ENCODE measurements at places on chromosomes 11 and 22.

DNA sequence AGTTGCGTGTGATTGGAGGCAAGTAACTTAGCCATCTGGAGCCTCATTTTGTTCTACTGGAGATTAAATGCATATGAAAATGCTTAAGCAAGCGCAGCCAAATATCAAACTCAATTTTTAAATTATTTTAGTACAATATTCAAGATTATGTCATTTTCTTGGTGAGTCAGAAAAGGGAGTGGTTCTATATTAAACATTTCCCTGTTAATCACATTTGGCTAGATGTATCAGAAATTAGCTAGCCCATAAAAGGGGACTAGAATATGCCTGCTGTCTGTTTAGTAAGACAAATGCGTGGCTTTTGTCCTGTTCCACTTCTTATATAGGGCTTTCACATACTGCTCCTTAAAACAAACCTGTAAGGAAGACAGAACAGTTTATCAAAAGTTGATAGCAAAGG, 35.0 kb upstream of the BMAL1 start:
- DNase-seq = no peak

DNA sequence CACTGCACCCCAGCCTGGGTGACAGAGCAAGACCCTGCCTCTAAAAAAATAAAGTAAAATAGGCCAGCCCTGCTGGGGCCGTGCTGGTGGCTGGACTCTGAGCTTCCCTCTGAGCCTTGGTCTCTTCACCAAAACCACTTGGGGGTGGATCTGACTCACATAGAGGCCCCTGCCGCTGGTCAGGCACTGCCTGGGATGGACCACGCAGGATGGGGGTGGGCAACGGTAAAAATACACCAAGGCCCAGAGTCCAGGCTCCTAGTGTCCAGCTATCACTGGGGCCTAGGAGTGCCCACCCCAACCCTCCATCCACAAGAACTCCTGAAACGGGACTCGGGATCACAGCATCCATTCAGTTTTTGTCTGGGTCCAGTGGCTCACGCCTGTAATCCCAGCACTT, 12.3 kb upstream of the UPK3A start:
- no peak for DNase-seq

DNA sequence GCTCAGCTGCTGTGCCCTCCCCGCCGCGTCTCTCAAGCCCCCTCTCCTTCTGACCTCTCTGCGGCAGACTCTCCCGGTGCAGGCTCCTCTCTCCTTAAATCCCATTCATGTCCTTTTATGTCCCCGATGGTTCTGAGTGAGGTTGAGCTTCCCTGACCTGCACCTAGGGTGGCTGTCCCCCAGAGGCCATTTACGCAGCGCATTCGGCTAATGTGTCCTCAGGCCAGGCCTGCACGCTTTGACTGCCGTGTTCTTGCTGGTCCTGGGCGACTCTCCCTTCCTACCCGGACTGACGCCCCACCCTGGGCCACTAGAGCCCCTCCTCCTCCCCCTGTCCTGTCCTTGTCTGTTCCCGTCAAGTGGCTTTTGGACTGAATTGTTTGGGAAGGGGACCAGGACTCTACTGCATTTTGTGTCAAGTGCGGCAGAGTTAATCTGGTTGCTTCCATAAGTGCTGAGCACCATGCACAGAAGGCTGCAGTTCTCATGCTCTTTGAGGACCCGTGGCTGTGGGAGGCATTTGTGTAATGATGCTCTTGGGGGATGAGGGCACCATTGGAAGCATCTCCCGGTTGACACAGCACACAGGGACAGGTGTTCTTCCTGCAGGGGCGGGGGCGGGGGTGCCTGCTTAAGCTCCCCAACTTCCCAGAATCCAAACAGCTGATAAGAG, 37.1 kb downstream of the IGHMBP2 start:
- no peak for DNase-seq

- no peak for DNase-seq
Measured at GRCh38 chr22:44020981-44021380, 3.1 kb upstream of the PARVB start.

GRCh38 chr11:116598556-116598955, 174.2 kb downstream of the BUD13 start:
- DNase-seq = no peak

GRCh38 chr11:4187055-4187988, 92.7 kb downstream of the RRM1 start:
- peak; percentile 69 for DNase-seq

- DNase-seq = peak; percentile 49
Measured at GRCh38 chr11:19561011-19561410, 151.6 kb upstream of the NAV2 start.

DNA sequence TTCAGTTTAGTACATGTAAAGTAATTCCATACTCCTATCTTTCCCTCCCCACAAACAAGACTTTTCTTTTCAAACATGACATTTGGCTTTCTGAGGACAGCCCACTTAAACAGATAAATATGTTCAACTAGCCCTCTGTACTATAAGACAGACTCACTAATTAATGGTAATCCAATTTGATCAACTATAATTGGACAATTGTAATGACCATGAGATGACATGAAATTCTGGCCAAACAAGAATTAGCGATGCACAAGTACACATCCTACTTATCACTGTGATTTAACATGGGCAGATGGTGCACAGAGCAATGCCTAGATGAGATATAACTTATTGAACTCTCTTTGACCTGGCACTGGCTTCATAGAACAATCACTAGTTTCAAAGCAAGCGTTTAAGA, 1033.7 kb upstream of the CCDC90B start:
- no peak for DNase-seq

DNA sequence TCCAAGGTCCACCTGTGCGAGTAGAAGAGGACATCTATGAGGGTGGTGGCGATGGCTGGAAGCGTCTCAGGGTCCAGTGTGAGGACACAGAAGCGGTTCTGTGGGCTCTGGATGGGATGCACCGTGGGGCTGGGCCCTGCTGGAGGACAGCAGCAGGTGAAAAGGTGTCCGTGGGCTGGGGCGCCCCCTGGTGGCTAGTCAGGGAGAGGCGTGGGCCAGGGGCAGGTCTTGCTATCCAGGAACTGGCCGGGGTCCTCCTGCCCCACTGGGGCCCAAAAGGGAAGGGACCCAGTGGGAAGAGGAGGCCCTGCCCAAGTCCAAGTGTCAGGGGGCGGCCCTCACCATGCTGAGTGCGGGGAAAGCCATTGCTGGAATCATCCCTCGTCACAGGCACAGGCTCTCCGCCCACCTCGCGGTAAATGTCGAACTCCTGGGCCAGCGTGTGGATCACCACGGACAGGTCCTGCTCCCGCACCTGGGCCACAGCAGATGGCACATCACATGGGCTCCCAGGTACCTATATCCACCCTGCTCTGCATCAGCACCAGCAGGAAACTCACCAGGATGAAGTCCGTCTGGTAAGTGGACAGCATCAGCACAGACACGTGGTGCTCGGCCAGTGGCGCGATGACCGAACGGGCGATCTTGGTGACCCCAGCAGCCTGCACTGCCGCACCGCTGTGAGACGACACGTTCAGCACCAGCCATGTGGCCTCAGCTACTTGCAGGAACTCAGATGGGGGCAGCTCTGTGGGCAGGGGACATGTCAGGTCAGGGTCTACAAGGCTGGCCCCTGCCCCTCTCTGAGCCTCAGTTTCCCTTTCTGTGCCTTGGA, 2.3 kb downstream of the CASTOR1 start:
- DNase-seq = no peak

GRCh38 chr11:44658506-44658850, 68.3 kb upstream of the TSPAN18 start:
- DNase-seq = no peak

DNA sequence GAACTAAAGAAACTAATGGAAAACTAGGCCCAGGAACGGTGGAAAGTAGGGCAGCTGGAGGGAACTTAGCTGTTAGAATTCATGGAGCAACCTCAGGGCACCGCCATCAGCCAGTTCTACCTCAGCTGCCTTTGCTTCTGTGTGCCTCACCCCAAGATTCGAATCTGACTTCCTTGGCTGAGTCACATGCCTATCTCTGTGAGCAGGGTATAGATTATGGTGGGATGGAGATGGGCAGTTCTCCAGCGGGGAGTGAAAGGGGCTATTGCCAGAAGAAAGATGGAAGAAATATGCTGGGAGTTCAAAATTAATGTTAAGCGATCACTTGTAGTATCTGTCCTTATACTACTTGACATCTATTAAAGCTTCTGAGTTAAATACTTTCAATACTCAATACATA, 18.9 kb upstream of the VWA5A start:
- no peak for DNase-seq

GRCh38 chr11:27471589-27472397, 797 bp downstream of the LGR4 start:
- DNase-seq = no peak

DNA sequence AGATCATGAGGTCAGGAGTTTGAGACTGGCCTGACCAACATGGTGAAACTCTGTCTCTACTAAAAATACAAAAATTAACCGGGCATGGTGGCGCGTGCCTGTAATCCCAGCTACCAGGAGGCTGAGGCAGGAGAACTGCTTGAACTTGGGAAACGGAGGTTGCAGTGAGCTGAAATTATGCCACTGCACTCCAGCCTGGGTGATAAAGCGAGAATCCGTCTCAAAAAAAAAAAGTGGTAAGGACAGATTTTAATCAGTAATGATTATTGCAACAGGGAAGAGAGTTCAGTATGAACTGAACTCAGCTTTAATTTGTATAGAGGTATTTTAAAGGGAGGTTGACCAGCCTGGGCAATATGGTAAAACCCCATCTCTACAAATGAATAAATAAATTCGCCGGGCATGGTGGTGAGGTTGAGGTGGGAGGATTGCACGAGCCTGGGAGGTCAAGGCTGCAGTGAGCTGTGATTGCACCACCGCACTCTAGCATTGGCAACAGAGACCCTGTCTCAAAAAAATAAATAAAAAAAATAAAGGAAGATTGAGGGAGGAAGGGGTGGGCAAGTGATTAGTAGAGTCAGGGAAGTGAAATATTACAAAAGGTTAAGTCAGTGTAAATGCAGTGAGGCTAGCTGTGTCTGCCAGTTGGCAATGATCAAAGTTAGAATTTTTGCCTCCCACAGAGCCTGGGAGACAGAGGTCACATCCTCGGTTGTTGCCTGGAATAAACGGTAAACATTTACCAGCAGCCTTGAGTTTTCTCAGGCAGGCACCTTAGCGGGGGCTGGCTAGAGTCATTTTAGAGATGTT, 2.6 kb upstream of the MCM5 start:
- DNase-seq = no peak

DNA sequence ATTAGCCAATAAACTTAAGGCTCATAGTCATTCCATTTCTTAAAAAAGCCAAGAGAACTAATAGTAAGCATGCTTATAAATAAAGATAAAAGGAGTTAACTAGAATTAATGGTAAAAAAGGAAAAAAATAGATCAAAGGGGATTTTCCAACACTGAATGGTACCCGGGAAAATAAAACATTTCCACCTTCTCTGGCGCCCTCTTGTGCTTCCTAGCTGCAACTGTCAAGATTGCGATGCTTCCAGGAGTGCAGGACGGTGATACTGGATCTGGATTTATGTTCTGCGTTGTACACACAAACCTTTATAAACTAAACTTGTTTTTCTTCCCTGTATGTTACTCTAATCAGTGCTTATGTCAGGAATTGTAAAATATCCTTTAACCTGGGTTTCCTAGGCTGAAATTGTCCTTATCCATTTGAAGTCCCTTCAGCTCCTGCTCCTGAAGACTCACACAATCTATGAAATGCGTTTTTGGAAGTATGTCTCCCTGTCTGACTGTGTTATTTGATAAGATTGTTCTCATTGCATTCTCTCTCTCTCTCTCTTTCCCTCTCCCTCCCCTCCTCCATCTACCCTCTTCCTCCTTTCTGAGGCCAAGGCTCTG, 9.6 kb upstream of the HTATIP2 start:
- DNase-seq = peak; percentile 34

DNA sequence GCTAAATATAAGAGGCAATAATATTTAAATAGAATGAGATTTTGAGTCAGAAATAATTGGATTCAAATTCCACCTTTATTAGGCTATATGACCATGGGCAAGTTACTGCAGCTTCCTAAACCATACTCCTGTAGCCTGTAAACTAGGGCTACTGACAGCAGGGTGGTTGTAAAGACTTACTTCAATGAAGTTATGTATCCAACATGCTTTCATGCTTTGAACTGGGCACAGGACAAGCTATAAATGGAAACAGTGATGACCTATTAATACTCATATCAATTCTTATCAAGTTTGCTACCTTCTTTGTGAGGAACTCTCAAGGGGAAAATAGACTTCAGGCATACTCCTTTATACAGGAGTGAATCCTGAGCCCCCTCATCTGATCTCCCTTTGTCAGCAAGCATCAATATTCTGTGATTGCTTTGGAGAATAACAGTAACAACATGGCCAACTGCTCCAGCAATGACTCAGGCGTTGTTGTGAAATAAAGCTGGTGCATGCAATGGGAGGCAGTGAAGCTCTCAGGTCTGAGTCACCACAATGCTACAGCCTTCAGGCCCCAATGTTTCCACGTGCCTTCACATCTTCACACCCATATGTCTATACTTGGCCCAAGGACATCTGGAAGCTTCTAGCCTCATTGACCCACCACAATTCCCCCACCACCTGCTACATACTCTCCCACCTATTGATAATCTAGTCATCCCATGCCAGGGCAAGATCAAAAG, 102.5 kb downstream of the KCNA4 start:
- no peak for DNase-seq

DNA sequence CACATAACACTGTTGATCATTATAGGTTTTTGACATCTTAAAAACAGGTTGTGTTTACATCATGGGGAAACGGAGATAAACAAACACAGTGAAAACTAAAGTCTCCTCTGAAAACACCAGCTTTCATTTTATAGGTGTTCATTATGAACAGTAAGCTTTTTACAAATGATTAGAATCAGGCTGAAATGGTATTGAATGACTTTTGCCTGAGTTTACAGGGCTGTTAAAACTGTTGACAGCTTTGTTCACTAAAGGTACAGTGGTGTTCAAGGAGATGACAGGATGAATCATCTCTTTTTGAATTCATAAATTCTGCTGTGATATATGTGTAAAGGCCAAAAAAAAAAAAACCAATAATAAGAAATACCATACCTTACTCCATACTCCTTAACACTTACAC, 184.6 kb upstream of the CNTN5 start:
- no peak for DNase-seq

DNA sequence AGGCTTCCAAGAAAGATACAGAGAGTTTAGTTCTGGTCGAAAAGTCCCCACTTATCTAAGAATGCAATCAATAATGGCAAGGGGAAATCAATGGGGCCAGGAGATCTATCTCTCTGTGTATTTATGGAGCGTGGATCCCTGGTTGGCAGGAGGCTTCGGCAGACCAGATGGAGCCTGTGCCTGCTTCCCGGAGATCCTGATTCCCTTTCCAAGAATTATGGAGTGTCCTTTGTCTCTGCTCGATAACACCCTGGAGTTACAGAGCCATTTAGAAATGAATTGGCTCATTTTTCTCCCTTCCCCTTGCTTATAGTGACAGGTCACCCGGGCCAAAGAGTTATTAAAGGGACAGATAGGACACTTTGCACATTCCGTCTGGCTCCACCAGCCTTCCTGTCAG, 92.4 kb downstream of the ISX start:
- DNase-seq = no peak

DNA sequence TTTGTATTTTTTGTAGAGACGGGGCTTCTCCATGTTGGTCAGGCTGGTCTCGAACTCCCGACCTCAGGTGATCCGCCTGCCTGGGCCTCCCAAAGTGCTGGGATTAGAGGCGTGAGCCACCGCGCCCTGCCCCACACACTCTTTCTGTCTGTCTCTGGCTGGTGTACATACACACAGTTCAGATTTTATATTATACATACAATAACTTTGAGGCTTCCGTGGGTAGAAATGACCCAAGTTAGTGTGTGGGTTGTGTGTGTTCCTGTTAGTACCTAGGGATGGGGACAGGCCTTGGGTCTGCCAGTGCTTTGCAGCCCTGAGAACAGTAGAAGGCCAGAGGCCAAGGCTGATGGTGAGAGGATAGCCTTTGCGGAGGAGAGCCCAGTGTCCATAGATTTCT, 2.8 kb downstream of the ZBTB16 start:
- no peak for DNase-seq

- no peak for DNase-seq
Measured at GRCh38 chr11:61578819-61579675, 1.8 kb downstream of the SYT7 start.

Data from HCEC 1CT (cell line).